Uterus (tissue), 4 donors: ENCODE measurements at places on chromosomes 11 and 22. TPM values are rescaled to one million over a fixed set of nuclear protein-coding genes. Genes with fewer than 3 reads are reported as not detected.

- DNase-seq = no peak
- H3K27me3 ChIP-seq = no peaks in the 10 kb centered on the region
- no peak overlapping the region for H3K27ac ChIP-seq
- no peaks in the 10 kb centered on the region for H3K36me3 ChIP-seq
Measured at GRCh38 chr22:29116397-29117123, 43.7 kb downstream of the KREMEN1 start.

The SNRPD3 gene
- 60.4 TPM for total RNA-seq

DNA sequence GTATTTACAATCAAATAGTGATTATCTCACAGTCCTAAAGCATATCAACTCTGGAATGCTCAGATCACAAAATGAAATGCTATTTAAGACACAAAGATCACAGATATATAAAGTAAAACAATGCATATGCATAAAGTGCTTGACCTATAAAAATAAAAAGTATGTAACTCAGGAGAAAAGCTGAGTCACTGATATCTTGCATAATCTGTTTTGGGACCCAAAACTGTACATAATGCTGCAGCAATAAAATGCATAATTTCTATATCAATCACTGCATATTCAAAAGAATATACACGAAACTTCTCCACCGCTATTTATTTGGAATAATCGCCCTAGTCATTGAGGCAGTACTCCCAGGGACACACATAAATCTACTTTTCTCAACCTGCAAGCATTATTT is 34.9 kb upstream of the GRIA4 start:
- H3K4me3 ChIP-seq = no peak overlapping the region
- no peaks in the 10 kb centered on the region for H3K27me3 ChIP-seq
- no peaks in the 10 kb centered on the region for H3K4me1 ChIP-seq
- H3K36me3 ChIP-seq = no peaks in the 10 kb centered on the region

DNA sequence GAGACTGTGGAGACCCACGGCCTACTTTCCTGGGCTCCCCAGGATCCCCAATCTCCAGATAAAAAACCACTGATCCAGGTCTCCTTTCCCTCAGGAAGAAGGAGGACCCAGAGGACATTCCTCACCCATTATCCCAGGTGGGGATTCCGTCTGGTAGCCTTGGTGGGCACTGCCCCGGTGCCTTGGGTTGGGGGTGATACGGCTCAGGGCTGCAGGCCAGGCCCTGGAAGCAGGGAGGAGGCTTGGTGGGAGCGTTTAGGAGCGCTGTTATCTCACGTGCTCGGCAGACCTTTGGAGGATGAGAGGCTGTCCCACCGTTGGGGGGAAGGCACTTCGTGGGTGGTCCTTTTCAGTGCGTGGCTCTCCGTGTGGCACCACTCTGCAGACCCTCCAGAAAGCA is 926.3 kb downstream of the BRD1 start:
- H3K4me1 ChIP-seq = no peaks in the 10 kb centered on the region
- H3K4me3 ChIP-seq = no peak overlapping the region
- DNase-seq = no peak
- no peaks in the 10 kb centered on the region for H3K27me3 ChIP-seq
- H3K36me3 ChIP-seq = no peaks in the 10 kb centered on the region

The MYBPC3 gene
- not detected for total RNA-seq
